ENCODE measurements at places on chromosomes 7 and 10.

DNA sequence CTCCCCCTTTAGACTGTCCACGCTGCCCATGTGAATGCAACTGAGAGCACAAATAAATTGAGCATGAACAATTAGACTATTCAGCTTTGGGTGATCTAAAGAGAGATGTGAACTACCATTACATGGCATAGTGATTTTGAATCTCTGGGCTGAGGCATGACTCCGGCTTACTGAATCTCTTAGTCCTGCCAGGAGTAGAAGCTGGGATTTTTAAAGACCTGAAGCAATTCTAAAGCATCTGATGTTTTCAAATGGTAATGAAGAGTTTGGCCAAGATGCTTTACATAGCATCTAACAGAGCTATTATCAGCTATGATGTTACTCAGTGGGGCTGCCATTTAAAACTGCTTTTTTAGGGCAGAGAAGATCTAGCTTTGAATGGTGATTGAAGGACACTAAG lies 1059.1 kb downstream of the SORCS3 start:
- no peak for DNase-seq

GRCh38 chr7:140982508-140982907 lies 32.2 kb downstream of the MRPS33 start:
- peak; percentile 99 for DNase-seq

DNA sequence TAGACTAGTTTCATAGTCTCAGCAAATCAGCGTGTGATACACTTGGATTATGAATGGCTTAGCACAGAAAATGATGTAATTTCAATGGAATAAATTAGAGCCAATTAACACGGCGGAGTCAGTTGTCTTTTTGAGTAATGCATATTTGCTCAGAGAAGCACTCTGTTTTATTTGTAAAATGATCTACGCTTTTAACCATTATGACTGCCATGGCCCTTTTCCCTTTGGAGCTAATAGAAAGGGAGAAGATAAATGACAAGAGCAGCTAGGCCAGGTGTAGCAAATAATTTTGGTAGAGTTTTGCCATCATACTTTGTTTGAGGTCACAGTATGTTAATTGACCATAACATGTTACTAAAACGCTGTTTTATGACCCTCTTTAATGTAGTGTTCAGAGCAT lies 86.8 kb downstream of the GPR158 start:
- no peak for DNase-seq

- no peak for DNase-seq
Measured at GRCh38 chr10:27504808-27505460, 830 bp downstream of the RAB18 start.

- peak; percentile 42 for DNase-seq
Measured at GRCh38 chr7:11221984-11222383, 248.3 kb downstream of the PHF14 start.

DNA sequence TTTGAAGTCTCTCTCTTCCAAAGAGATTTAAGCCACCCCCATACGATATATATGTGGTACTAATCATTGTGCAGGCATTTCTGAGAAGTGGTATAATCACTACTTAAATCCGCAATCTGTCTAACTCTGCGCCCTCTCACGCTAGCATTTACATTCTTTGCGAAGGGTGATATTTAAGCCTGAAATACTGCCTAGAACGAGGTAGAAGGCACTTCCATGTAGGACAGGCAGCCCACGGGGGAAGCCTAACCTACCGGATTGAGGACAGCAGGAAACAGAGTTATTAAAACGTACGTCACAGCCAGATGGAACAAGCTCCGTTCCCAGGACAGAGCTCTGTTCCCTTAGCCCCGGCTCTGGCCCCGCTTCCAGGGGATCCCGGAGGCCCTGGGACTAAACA lies 59.3 kb upstream of the ECHDC3 start:
- DNase-seq = no peak

GRCh38 chr10:91908337-91909116 lies 759 bp downstream of the FGFBP3 start:
- DNase-seq = peak; percentile 73

DNA sequence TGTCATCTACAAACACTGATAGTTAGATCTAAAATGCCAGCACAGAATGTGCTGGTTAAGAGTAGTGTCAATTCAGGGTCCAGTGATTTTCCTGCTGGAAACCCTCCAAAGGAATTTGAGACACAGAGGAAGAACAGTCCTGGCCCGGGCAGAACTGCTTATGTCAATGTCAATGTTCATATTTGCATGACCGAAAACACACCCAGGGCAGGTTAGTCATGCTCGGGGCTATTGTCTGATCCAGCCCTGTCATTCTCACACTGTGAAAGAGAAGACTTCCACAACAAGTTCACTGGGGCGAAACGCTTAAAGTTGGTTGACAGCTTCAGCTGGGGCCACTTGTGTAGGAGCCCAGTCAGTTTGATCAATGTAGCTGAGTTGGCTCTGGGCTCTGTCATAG lies 139.3 kb downstream of the C1GALT1 start:
- DNase-seq = no peak

DNA sequence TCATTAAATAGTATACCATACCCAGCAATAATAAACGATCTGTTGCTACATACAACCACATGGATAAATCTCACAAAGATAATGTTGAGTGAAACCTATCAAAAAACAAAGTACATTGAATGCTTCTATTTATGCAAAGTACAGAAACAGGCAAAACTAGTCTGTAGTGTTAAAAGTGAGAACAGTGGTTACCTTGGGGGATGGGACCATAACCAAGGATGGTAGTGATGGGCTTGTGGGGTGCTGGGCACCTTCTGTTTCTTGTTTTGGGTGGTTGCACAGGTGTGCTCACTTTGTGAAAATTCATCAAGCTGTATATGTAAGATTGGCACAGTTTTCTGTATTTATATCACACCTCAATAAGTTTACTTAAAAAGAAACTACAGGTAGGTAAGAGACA lies 105.7 kb downstream of the ATE1 start:
- DNase-seq = no peak

- no peak for DNase-seq
Measured at GRCh38 chr7:46444256-46444655, 523.2 kb upstream of the IGFBP3 start.

GRCh38 chr10:129779126-129780111 lies 184.7 kb downstream of the EBF3 start:
- no peak for DNase-seq

GRCh38 chr10:126147866-126148587 lies 240.2 kb downstream of the ADAM12 start:
- DNase-seq = no peak

DNA sequence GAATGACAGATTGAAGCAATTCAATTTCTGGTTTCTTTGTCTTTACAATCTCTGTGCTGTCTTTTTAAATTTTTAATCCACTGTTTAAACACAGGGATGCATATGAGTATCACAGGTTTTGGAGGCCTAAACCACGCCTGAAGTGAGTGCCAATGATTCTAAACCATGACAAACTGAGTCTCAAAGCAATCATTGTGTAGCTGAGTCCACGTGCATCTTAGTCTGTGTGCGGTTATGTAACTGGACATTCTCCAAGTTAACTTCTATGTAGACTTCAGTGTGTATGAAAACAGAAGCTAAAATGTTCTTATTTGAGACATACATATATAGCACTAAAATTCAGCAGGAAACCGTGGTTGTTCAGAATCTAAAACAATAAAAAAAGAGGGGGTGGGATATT lies 79.3 kb upstream of the ST8SIA6 start:
- no peak for DNase-seq

DNA sequence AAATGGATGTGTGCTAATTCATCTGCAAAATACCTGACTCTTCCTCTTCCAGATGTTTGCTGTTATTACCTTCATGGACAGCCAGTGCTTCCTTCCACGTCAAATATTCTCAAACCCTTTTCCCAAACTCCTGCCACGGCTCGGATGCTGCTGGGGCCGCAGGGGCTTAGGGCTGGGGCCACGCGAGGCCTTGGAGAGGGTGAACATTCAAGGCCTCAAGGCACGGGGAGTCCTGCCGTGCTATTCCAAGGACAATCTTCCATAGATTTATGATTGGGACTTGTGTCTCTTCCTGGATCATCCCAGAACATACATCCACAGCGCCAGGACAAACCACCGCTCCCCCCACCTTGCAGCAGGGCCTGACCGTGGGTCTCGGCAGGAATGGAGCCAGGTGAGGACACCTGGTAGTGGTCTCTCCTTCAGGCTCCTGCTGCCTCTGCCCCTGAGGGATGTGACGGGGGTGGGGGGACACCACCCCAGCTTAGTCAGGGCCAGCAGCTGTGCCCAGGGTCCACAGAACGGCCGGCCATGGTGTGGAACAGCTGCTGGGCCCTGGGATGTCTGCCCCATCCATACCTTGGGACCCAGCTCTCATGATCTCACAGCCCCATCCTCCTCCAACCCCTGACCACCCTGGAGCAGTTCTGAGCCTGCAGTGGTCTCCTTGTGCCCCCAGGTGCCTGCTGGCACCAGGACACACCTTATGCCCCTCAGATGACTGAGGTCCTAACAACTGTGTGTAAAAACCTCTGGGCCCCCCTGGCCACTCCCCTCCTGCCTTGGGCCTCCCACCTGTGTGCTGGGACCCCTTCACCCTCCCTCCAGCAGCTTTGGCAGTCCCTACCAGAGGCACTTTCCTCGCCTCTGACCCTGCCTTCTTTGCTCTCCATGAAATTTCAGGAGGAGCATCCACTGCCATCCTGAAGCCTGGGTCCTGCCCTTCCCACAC lies 16.7 kb downstream of the VIPR2 start:
- DNase-seq = no peak

- no peak for DNase-seq
Measured at GRCh38 chr7:101934618-101935017, 117.2 kb downstream of the CUX1 start.

DNA sequence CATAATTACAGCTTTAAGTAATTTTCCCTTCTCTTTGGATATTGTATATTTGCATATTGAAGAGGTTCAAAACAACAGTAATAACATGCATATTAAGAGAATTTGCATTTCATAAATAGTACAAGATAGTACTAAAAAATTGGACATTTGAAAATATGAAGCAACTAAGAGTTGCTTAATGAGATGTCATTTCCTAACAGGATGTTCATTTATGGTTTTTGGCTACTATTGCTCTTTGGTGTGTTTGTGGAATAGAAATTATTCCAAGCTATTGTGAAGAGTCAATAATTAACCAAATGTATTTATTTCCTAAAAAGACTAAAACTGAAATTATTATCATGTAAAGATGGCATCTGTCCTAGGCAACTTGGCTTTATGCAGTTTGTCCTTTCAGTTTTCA lies 4.1 kb upstream of the SGCE start:
- no peak for DNase-seq

- DNase-seq = no peak
Measured at GRCh38 chr7:74344786-74345185, 55.6 kb downstream of the CLIP2 start.

GRCh38 chr7:142799437-142799835 lies 28.7 kb downstream of the PRSS2 start:
- DNase-seq = no peak

DNA sequence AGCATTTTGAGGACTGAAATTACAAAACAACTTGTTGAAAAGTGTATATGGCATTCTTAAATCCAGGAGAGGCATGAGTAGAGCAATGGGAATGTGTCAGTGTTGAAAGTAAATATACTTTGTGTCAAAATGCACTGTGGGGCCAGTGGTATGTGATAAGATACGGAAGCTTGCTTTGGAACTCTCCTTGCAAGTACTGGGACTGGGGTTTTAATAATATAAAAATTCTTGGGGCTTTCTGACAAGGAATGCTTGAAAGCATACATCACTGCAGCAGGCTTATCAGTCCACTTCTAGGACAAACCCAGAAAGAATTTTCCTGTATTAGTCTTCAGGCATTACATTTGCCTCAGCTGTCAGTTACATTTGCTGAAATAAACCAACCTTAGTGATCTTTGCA lies 472.8 kb upstream of the FZD8 start:
- DNase-seq = no peak

DNA sequence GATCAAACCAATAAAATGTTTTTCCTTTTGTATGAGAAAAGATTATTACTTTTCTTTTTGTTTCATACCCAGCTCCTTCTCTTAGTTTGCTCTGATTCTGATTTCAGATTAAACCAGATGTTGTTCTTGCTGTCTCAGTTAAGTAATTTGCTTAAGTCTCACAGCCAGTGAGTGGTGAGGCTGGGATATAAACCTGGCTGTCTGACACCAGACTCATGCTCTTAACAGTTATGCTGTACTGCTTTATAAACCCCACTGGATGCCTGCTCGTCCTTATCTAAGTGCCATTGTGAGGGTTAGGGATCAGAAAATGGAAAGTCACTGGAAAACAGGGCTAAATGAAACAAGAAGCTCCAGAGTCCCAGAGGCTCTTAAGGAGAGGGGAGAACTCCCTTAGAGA lies 24.3 kb downstream of the GARS1 start:
- no peak for DNase-seq

- DNase-seq = no peak
Measured at GRCh38 chr7:14988941-14989340, 86.4 kb upstream of the DGKB start.

GRCh38 chr7:44286182-44286617 lies 39.2 kb downstream of the CAMK2B start:
- DNase-seq = no peak

GRCh38 chr7:132336797-132337196 lies 239.5 kb downstream of the PLXNA4 start:
- no peak for DNase-seq

GRCh38 chr7:141333459-141333858 lies 217.8 kb upstream of the AGK start:
- DNase-seq = no peak

- no peak for DNase-seq
Measured at GRCh38 chr10:129660569-129660968, 193.5 kb downstream of the MGMT start.

DNA sequence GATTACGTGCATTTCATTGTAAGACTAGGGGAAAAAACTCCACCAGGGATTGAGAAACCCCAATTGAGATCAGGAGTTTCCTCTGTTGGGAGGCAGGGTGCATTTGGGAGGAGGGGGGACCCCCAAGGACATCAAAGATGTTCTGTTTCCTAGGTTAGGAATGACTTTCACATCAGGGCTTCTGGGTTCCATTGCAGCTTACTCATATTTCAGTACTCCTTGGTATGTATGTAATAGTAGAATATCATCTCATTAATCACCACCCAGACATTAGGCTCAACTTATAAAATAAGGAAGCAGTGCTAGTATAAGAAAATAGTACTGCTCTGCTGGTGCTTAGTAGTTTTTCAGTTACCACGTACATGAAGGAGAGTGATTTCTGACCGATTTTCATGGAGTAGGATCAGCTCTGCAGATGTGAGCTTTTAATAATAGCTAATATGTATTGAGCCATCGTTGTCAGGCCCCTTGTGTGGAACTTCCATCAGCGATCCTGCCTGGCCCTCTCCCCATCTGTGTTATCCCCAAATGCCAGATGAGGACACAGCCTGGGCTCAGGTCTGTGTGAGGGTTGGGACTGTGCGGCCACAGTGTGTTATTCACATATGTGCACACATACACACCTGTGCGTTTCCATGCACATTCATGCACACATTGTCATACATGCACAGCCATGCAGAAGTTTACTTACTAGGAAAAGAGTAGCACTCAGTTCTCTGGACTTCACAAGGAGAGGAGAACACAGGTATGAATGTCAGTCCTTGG lies 23.5 kb downstream of the UPP1 start:
- no peak for DNase-seq

GRCh38 chr7:112487457-112488263 lies 6.9 kb downstream of the LSMEM1 start:
- DNase-seq = no peak

GRCh38 chr10:30420266-30420665 lies 13.7 kb upstream of the MAP3K8 start:
- no peak for DNase-seq

- DNase-seq = no peak
Measured at GRCh38 chr7:87225696-87226095, 6.2 kb upstream of the TMEM243 start.
